ENCODE measurements at places on chromosomes 12 and 14.

GRCh38 chr14:103188810-103189480 is 65.7 kb downstream of the TNFAIP2 start:
- DNase-seq, result no peak

DNA sequence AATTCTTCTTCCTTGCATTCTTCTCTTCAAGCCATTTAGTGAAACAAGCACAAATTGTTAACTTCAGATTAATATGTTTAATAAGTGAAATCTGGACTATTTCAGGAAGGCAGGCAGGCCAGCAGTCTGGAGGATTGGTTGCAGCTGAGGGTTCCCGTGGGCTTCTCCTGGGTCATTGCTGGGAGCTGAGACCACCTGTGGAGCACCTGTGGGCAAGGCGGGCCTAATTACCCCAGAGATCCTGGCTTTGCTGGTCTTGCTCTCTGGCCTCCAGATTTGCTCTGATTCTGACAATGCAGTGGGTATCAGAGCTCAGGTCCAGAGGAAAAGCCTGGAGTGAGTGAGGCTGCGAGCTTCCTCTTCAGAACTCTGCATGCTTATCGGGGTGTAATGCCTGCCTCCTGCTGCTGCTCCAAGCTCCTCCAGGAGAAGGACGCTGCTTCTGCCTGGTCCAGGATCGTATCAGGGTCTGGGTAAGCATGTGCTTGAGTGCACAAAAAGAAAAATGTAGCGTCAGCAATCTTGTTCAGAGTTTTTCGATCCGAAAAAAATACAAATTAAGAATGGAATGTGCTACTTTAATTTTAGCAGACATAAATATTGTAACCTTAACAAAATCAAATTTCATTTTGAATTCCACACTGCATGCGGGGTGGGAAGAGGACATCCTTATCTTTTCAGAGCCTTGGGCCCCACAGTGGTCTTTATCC is 93.8 kb downstream of the TMEM30B start:
- DNase-seq, result no peak

DNA sequence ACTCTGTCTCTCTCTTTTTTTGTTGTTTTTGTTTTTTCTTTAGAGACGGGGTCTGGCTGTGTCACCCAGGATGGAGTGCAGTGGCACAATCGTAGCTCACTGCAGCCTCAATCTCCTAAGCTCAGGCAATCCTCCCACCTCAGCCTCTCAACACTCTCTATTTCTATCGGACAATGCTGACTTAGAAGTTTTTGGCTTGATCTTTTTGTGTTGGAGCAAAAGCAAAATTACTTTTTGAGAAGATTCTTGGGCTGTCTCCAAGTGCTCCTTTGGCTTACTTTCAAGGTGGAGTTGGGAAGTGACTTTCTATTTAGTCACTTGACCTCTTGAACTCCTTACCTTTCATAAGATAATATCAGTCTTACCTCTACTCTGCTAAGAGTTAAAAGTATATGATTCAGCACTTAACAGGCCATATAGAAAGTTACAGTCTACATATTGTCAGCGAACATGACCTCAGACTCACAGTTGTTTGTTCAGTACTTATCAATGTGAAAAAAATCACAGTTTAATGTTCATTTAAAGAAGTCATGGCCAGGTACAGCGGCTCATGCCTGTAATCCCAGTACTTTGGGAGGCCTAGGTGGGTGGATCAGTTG is 15.4 kb upstream of the MIA2 start:
- DNase-seq, result no peak

- no peak for DNase-seq
These were observed 11.4 kb downstream of the MANSC1 start for GRCh38 chr12:12338527-12339168.

DNA sequence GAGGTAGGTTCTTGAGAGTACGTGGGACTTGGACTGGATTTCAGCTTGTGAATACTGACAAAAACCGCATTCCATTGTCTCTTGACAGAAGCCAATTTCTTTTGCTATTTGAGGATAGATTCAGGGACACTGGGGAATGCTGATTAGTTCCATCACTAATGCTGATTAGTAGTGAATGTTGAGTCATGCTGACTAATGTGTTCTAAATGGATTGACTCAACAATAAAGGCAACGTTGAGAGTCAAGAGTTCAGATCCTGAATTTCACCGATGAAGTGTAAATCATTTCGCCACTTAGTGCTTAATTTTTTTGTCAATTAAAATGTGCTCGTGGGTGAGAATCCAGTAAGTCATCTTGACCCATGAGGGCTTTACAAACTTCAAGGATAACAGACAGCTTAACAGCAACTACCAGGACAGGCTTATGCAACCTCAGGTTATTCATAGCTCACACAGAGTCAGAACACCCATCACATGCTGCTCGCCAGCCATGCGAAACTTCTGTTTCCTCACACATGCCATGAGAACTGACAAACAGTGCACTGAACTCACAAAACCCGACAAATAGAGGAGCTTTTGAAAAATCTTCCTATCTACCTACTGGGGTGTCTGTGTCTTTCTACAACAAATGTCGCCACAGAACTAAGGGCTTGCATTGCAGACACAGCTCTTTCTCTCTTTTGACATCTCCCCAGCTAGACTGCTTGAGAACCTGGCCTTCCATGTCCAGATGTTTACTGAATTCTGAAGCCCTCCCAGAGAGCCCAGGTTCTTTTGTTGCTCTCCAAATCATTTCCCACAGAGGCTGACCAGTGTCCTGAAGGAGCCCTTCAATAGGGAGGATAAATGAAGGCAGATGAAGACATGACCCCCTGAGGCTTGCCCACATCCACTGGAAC is 316.4 kb downstream of the ZFP36L1 start:
- DNase-seq, result no peak

DNA sequence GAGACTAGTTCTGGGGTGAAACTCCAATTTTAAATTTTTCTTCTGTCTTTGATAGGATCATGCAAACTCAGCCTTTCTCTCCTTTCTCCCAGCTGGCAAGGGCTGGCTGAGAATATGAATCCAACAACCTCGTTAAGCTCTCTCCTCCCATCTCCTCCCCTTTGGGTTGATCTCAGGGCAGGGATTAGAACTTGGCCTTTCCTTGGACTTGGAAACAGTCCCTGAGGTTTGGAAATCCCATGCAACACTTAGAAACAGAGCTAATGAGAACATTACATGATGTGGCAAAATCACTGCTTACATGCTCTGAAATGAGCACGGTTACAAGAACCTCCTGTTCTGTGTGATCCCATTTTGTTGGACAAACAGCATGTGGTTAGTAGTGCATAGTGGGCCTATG is 31.6 kb downstream of the ACACB start:
- DNase-seq, result no peak

DNA sequence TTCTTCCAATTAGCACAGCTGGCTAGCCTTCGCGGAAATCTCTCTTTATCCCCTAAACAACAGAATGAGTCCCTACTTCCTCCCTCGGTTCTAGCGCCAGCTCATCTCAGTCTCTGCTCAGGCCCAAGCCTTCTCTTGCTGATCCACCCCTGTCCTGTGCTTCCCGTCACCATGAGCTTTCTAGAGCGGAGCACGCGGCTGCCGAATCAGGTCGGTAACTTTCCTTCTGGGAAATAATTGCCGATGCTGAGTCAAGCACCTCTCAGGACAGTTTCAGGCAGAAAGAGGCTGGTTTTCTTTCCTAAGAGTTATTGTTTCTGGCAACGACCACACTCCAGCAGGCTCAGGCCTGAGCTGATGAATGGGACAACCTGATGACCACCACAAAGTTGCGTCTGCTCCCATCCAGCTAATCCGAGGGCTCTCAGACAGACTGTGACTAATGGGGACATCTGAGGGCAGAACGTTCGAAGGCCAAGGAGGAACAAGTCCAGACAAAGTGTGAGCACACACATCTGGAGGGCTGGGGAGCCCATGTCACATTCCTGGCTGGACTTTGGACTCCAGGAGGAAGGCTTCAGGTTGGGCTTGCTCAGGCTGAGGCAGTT is 13.6 kb upstream of the GPR68 start:
- DNase-seq, result no peak

- no peak for DNase-seq
These were observed 40.4 kb upstream of the GTF2A1 start for GRCh38 chr14:81261176-81261575.

DNA sequence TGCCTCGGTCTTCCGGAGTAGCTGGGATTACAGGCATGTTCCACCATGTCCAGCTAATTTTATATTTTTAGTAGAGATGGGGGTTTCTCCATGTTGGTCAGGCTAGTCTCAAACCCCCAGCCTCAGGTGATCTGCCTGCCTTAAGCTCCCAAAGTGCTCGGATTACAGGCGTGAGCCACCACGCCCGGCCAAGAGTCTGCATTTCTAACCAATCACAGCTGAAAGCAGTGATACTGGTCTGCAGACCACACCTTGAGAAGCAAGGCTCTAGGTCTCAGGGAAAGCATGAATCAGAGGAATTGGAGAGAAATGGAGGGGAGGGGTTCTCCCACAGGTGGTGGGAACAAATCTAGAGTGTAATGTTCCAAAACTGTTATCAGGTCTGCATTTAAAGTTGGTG is 55.2 kb upstream of the TMEM263 start:
- no peak for DNase-seq

DNA sequence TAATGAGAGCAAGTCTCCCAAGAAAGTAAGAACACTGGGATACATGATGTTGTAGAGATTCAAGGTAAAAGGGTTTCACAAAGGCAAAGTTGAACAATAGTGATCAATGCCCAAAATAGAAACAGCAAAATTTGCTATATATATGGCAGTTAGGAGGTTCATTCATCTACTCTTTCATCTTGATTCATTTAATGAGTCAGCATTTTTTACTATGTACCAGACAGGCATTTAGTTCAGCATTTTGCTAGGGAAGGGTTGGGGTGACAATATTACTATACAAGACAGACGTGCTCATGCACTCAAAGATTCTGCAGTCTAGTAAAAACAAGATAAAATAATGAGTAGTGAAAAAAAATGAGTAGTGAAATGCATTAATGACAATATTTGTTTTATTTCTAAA is 264.9 kb upstream of the LMO3 start:
- DNase-seq, result no peak

GRCh38 chr12:1977588-1977987 is 26.7 kb downstream of the DCP1B start:
- no peak for DNase-seq

- DNase-seq, result no peak
These were observed 36.0 kb downstream of the MAP3K9 start for GRCh38 chr14:70773182-70773862.

GRCh38 chr14:59582845-59583509 is 6.4 kb upstream of the CCDC175 start:
- no peak for DNase-seq

DNA sequence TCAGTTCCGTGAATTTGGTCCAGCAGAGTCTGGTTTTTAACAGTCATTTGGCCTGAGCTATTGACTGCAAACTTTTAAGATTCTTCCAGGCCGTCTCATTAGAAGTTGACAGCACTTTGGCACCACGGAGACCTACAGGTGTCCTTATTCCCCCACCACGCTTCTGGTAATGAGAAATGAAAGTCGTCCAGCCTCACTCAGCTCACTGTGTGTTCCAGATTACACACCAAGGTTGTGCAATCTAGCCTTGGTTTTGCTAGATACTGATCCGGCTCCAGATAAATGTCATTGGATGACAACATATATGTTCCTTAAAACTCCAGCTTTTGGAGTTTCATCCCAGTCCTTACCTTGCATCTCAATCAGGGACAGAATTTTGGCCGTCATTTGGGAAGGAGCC is 210.4 kb downstream of the CHST11 start:
- no peak for DNase-seq

- DNase-seq, result no peak
These were observed 132.2 kb downstream of the ANO4 start for GRCh38 chr12:100926669-100927248.

GRCh38 chr14:36438883-36439282 is 81.1 kb downstream of the NKX2-1 start:
- DNase-seq, result no peak

DNA sequence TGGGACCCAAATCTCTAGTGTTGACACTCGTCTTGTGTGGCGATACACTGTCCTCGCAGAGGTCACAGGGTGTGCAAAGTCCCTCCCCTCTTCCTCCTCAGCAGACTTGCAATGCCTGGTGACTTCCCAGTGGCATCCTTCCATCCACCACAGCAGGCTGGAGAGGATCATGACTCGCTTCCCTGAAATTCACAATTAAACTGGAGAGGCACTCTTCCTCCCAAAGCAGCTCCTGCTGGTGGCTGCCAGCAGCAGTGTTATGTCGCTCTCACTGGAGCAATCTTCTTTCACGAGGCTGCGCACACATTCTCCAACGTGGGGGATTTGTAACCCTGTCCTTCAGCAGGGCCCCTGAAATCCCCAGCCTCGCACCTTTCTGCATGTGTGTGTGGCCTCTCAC is 145.2 kb upstream of the TMCC3 start:
- DNase-seq, result no peak

GRCh38 chr14:23605931-23606585 is 27.5 kb upstream of the JPH4 start:
- DNase-seq, result no peak

DNA sequence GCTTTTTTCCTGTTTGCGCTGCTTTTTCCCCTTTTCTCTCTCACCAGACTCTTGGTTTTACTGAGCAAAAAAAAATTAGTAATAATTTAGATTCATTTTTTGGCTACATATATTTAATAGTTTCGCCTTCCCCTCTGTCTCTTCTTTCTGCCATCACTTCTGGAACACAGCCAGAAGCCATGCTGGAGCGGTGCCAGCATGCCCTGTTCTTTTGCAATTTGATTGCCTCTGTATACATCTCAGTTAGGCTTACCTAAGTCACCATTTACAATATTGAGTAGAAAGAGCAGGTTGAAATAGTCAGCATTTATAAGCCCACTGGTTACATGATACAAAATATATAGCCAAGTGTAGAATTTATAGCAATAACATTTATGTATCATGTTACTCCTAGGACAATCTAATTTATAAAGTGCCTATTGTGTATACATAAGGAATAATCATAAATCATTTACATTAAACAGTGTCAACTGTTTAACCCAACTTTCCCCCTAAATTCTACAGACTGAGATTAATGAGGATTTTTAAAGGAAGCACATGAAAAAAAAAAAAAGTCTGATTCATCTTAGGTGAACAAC is 413.8 kb upstream of the SOX5 start:
- no peak for DNase-seq

All from CD4-positive, alpha-beta T cell treated with Interleukin-6 at 100 ng/mL for 8 hours (primary cell).